Activated CD4-positive, alpha-beta T cell treated with anti-CD3 and anti-CD28 coated beads, Interleukin-2, amount 50 U/mL, for 16 hours (primary cell): ENCODE measurements at places on chromosomes 12 and 14.

DNA sequence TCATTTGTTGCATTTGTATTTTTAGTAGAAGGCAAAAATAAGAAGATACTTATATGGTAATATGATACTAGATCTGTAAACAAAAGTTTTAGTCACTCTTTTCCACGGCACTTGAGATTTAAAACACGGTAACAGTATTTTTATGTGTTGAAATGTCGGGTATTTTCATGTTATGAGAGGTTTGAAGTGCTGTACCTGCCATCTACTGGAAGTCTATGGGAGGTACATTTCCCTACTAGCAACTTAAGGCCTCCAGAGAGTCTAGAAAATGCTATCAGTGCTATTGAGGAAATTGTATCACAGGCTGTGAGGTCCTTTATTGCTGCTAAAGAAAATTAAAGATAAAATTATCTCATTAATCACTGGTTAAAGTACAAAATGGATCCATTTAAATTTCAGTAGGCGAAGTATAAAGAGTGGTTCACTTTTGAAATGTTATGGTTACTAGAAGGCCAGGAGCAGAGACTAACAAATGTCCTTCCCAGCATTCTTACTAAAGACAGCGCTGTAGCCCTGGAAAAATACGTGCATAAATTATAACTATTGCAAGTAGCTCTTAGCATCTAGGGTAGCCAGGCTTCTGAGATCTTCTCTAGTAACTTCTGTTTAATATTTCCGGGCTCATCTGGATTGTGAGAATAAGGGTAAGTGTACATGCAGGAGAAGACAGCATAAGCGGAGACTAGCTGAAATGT, 77.6 kb upstream of the PRKD1 start:
- no peak for DNase-seq

DNA sequence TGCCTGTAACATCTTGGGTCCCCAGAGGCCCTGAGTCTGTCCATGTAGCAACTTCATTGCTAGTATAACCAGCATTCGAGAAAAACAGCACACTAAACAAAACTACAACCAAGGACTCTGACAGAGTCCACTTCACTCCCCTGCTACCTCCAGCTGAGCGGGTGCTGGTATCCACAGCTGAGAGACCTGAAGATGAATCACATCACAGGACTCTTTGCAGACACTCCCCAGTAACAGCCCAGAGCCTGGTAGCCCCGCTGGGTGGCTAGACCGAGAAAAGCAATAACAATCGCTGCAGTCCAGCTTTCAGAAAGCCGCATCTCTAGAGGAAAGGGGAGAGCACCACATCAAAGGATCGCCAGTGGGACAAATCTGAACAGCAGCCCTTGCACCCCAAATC, 9.0 kb upstream of the IQSEC3 start:
- DNase-seq: no peak

DNA sequence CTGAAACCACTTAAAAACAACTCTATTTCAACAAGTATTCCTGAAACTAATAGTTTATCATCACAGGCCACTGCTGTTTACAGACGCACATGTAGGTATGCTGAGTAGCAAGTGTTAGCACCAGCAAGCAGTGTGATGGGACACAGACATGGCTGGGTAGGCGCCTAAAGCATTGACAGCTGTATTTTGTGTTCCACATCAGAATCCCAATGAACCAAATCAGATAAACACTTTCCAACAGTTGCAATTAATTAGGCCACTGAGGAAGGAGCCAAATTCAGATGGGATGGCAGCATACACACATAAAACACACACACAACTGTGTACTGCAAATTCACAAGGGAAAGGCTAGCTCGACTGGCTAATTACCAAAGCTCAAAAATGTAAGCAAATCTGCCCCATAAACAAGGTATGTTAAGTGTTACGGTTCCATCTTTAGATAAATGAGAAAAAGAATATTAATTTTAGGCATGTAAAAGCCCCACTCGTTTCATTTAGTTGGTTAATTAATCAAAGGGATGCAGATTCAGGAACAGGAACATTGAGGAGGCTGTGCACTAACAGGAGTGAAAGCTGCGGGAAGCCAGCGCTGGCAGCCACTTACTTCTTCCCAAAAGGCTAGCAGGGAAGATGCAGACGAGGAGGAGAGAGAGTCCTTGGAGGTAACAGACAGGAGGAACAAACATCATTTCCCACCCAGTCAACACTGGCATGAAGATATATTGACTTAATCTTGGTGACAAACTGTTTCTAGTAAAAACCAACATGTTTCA, 33.4 kb downstream of the AMN start:
- no peak for DNase-seq

- peak; percentile 30 for DNase-seq
Observed at GRCh38 chr12:6970096-6970527, 352 bp downstream of the PHB2 start.

DNA sequence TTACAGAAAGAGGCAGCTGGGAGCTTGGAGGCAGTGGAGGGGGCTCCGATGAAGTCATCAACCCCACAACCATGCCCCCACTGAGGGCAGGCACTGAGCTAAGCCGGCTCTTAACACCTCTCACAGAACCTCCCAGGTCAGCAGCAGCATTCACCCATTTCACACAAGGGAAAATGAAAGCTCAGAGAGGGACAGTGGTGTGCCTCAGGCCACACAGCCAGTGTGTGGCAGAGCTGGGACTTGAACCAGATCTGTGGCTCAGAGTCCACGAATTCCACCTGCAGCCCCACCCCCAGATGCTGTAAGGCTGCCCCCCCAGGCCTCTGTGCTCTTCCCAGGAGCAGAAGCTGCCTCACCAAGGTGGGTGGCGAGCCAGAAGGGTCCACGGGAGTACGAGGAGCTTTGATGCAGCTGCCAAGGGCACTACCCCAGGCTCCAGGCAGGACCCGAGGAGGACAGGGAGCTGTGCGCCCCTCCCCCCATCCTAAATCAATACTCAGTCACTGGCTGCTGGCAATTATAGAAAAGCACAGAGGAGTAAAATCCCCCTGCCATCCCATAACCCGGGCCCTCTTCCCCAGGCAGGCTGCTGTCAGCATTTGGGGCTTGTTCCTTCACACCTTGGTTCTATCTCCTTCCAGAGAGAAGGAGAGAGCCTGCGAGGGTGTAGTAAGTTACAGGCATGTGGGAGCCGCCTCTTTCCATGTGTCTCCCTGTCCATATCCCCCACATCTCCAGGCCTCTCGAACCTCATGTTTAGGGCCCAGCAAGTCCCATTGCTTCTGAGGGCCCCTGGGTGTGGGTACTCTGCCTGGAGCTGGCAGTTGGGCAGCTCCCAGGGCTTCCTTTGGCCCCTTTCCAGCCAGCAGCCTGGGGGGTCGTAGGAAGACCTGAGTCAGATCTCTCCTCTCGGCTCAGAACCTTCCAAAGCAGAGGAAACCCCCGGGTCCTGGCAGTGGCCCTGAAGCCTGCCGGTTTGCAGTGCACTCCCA, 47.6 kb downstream of the FAM222A start:
- no peak for DNase-seq
